Heart left ventricle (tissue), 16 donors: ENCODE measurements at places on chromosomes 2 and 18. TPM values are rescaled to one million over a fixed set of nuclear protein-coding genes. Genes with fewer than 3 reads are reported as not detected.

DNA sequence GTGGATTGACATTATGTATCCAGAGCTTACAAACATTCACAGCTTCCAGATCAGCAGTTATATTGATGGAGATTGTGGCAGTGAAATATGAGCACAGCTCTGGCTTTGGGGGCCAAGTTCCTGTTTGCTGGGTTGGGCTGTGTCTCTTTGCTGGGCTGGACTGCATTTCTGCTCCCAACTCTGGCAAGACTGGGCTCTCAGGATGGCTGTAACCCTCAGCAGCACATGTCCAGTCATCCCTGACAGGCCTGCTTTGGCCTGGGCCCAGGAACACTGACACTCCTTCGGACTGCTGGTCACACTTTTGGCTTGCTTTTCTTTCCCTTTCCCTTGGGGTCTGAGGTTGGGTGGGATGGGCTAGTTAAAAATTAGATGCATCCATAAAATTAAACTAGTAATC lies 17.9 kb upstream of the VPS4B start:
- peak; percentile 33 for DNase-seq

GRCh38 chr2:242054881-242055801 lies 185.6 kb downstream of the RTP5 start:
- no peak for DNase-seq

DNA sequence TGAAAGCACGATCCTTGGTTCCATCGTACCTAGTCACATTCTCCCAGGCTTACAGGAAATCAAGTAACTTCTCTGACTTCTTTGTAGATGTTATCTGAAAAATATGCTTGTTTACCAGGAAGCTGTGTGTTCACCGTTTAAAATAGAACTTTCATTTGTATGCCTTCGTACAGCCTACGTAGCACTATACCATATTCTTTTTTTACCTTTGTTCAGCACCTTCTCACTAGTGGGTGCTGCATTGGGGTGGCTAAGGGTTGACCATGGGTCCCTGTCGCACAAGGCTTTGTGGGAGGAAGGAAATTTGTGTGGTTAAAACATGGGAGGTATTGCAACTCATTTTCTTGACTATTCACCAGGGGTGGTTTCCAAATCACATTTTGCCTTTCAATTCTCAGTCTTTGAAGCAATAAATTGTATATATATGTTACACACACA lies 16.6 kb downstream of the MALT1 start:
- no peak for DNase-seq

PRKAG3 gene
- not detected for total RNA-seq

RNF181 gene
- total RNA-seq = 104 TPM

- DNase-seq = no peak
Observed at GRCh38 chr2:129881786-129882396, 97.6 kb upstream of the RAB6C start.

ANKRD30B gene
- not detected for total RNA-seq

DNA sequence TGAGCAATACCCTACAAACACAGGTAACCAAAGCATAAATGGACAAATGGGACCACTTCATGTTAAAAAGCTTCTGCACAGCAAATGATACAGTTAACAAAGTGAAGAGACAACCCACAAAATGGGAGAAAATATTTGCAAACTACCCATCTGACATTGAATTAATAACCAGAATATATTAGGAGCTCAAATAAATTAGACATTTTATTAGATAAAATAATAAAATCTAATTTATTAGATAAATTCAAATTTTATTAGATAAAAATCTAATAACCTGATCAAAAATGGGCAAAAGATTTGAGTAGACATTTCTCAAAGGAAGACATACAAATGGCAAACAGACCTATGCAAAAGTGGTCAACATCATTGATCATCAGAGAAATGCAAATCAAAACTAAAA lies 35.8 kb upstream of the KCNH7 start:
- no peak for DNase-seq

DNA sequence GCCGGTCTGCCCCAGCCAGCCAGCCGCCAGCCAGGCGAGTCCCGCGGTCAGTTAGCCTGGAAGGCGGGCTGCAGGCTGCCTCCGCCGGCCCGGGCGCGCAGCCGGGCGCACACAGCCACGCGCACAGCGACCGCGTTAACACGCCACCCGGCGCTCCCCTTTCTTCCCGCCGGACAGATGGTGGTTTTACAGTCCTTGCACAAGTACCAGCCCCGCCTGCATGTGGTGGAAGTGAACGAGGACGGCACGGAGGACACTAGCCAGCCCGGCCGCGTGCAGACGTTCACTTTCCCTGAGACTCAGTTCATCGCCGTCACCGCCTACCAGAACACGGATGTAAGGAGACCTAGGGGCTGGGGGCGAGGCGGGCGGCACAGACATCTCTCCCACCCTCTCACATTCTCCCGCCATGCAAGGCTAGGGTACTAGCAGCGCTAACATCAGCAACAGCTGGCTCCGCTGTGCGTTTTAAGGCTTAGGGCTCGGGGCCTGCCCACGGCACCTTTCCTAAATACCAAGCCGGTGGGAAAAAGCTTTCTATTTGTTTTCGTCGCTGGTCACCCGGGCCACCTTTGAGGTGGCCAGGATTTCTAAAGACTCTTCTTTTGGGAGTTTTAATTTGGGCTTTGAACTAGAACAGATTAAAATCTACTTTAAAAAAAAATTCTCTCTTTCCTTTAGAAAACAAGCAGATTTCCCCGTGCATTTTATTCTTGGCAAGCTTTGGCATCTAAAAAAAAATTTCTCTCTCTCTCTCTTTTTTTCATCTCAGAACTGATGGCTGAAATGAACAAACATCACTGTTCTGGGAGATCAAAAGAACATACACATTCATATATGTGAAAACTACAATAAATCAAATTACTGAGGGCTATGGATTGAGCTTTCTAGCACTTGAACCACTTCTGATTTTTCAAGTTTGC lies 2.9 kb downstream of the TBR1 start:
- no peak for DNase-seq

GRCh38 chr2:221581986-221582385 lies 9.9 kb upstream of the EPHA4 start:
- DNase-seq = no peak

KHK gene
- total RNA-seq = 1.1 TPM

FABP1 gene
- total RNA-seq = not detected

GRCh38 chr2:9748577-9748976 lies 94.7 kb upstream of the TAF1B start:
- no peak for DNase-seq

TMEM169 gene
- total RNA-seq = 0.44 TPM

- DNase-seq = no peak
Observed at GRCh38 chr2:233925402-233925801, 8.2 kb downstream of the TRPM8 start.

DNA sequence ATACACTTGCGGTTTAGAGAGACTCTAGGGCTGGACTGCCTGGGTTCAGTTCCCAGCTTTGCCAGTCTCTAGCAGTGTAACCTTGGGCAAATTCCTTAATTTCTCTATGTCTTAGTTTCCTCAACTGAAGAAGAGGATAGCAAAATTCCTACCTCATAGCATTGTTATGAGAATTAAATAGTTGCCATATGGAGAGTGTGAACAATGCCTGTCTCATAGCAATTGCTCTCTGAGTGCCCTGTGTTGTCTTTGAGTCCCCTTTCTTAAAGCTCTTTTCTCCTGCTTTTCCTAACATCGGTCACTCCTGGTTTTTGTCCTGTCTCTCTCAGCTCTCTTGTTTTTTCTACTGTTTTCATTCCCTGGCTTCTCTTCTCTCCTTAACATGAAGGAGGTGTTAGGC lies 116.8 kb upstream of the ALPP start:
- DNase-seq = no peak

FAM168B gene
- total RNA-seq = 72.7 TPM

KLF11 gene
- 19.4 TPM for total RNA-seq

GRCh38 chr2:20594048-20594750 lies 56.7 kb downstream of the HS1BP3 start:
- DNase-seq = no peak

GRCh38 chr2:62175728-62176127 lies 20.2 kb upstream of the B3GNT2 start:
- peak; percentile 52 for DNase-seq

DNA sequence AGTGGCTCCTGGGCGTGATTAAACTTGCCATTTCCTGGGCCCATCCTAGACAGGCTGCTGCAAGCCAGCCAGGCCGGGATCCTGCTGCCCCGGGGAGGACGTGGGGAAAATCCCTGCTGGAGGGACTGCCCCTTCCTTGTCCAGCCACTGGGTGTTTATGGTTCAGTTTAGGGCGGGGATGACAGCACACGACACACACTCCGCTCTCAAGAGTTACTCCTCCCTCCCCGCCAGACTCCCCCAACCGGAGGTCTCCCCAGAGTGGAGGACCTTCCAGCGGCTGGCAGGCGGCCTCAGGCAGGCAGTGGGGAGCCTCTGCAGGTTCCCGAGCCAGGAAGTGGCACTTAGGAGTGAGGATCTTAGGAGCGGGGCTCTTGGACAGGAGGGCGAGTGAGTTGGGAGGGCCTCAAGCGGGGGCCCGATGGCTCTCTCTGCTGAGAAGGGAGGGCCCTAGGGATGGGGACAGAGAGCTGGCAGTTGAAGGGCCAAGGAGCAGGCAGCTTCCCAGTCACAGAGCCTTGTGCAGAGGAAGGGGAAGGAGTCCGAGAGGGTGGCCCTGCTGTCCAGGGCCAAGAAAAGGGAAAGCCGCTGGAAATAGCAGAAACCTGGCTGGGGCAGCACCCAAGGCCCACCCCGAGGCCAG lies 5.7 kb upstream of the GPR35 start:
- peak; percentile 20 for DNase-seq

TMEM163 gene
- total RNA-seq = 0.47 TPM

GRCh38 chr2:25491003-25491696 lies 149.4 kb upstream of the DNMT3A start:
- DNase-seq = no peak

TFCP2L1 gene
- total RNA-seq = 0.04 TPM

DNA sequence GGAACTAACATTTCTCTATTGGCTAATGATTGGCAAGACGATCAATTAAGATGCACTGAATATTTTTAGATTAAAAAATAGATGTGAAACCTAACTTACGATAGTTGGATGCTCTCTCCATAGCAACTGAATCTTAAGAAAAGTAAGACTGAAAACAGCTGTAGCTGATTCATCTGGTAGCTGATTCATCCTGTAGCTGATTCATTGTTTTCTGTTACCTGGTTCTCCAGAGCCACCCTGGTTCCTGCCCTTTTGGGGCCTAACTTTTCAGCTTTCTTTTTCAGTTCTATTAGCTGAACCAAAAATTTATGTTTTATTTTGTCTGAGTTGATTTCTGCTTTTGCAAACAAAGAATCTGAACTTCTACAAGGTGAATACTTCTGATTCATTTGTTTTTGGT lies 22.7 kb upstream of the SPR start:
- DNase-seq = no peak

- DNase-seq = no peak
Observed at GRCh38 chr2:69563021-69563420, 80.5 kb downstream of the AAK1 start.

DNA sequence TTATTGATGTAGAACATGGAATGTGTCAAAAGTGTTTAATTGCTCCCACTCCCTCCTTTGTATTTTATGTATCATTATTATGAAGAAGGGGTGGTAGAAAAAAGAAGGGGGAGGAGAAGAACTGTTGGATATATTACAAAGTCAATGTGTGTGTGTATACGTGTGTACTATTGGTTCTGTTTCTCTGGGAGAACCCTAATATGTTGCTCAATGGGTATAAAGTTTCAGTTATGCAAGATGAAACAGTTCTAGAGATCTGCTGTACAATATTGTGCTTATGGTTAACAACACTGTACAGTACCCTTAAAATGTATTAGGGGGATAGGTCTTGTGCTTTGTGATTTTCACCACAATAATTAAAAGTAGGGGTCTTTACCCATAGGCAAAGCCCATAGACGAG lies 58.1 kb upstream of the ZC3H15 start:
- no peak for DNase-seq

GRCh38 chr18:57125627-57126026 lies 21.3 kb upstream of the BOD1L2 start:
- DNase-seq = no peak

TUBA3E gene
- 4.6 TPM for total RNA-seq

GRCh38 chr2:235808366-235808765 lies 314.5 kb downstream of the AGAP1 start:
- DNase-seq = no peak

MTLN gene
- total RNA-seq = 177 TPM

GRCh38 chr2:235986361-235986760 lies 181.8 kb downstream of the GBX2 start:
- DNase-seq = no peak

GRCh38 chr2:121791801-121792221 lies 36.4 kb downstream of the TSN start:
- DNase-seq = no peak
